ENCODE measurements at places on chromosomes 16 and 17. TPM values are rescaled to one million over a fixed set of nuclear protein-coding genes. Genes with fewer than 3 reads are reported as not detected.

PDE6G gene
- total RNA-seq, result not detected

LMF1 gene
- 12.3 TPM for total RNA-seq

CA5A gene
- total RNA-seq, result not detected

IQCK gene
- 8.1 TPM for total RNA-seq

PRSS33 gene
- not detected for total RNA-seq

CA7 gene
- total RNA-seq, result not detected

CCL2 gene
- total RNA-seq, result 103 TPM

NDRG4 gene
- total RNA-seq, result 14.5 TPM

VAT1 gene
- 187 TPM for total RNA-seq
